ENCODE measurements at places on chromosomes 7 and 10.

DNA sequence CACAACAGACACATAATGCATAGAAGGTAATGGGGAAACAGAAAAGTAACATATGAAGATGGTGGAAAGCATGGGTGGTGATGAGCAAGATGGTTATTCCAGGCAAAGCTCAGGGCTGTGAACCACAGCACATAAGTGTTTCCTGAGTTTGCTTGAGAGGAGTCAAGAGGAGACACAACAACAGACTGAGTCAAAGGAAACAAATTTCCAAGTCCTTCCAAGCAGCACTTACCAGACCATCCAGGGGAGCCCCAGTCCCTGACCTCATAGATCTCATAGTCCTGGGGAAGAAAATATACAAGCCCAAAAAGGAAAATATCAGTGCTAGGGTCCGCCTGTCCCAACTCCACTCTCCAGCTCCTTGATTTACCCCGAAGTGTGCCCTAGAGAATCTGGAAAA lies 216.6 kb upstream of the FZD1 start:
- DNase-seq = no peak

GRCh38 chr10:71696628-71697326 lies 22.8 kb downstream of the C10orf105 start:
- peak; percentile 89 for DNase-seq

DNA sequence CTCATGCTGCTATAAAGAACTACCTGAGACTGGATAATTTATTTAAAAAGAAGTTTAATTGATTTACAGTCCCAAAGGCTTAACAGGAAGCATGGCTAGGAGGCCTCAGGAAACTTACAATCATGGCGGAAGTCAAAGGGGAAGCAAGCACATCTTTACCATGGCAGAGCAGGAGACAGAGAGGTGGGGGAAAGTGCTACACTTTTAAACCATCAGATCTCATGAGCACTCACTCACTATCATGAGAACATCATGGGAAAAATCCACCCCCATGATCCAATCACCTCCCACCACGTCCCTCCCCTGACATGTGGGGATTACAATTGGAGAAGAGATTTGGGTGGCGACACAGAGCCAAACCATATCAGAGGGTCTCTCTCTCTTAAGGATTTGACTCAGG lies 108.6 kb upstream of the PODXL start:
- DNase-seq = no peak

DNA sequence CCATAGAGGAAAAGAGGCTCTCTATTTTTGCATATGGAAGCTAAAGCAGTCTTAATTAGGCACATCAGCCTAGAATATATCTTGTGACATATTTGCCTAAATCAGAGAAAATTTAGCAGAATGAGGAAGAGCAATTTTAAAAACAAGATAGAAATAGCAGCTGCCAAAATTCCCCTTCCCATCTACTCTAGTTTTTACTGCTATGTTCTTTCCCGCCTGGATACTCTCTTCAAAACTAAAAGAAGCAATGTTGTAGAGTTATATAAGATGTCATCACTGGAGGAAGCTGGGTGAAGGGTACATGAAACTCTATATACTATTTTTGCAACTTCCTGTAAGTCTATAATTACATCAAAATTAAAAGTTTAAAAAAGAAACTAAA lies 87.0 kb downstream of the ARMH3 start:
- DNase-seq = no peak

Data from activated CD8-positive, alpha-beta memory T cell treated with anti-CD3 and anti-CD28 coated beads, Interleukin-2, amount 50 U/mL, for 48 hours (primary cell).